Stimulated activated CD4-positive, alpha-beta T cell treated with anti-CD3 and anti-CD28 coated beads, TNF-alpha, amount 100 ng/mL, for 4 hours (primary cell): ENCODE measurements at places on chromosomes 3 and 15.

GRCh38 chr3:125161607-125162219, 50.8 kb downstream of the SLC12A8 start:
- DNase-seq = no peak

- no peak for DNase-seq
These were observed 14.1 kb downstream of the SLCO3A1 start for GRCh38 chr15:91867581-91868026.

DNA sequence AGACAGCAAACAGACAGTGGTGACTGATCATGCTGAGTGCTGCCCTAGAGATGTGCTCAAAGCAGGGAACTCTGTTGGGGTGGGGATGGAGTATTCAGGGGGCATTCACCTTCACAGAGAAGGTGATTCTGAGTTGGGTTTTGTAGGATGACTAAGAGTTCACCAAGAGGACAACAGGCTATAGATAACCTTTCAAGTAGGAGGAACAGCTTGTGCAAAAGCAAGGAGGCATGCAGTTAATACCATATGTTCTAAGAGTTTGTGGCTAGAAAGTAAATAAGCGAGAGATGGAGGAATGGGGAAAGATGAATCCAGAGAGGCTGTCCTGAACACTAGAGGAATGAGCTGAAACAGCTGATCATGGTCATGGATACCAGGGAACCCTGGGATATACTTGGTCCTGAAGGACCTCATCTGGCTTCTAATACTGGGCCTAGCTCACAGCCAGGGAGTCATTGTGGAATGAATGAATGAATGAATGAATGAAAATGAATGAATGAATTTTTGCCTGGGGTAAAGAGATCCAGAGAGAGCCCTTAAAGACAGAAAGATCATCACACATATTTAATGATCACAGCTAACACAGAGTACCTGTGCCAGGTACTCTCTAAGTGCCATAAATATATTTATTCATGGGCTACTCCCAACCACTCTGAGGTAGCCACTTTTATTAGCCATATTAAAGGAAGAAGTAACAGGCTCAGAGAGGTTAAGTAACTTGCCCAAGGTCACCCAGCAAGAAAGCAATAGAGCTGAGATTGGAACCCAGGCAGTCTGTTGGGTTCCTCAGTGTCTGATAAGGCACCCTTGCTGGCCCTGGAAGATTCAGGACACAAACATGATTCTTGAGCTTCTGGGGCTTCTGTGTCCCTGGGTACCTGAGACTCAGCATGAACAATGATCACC, 22.0 kb downstream of the SMAD6 start:
- no peak for DNase-seq

GRCh38 chr3:159748425-159748824, 240.2 kb upstream of the IL12A start:
- no peak for DNase-seq

DNA sequence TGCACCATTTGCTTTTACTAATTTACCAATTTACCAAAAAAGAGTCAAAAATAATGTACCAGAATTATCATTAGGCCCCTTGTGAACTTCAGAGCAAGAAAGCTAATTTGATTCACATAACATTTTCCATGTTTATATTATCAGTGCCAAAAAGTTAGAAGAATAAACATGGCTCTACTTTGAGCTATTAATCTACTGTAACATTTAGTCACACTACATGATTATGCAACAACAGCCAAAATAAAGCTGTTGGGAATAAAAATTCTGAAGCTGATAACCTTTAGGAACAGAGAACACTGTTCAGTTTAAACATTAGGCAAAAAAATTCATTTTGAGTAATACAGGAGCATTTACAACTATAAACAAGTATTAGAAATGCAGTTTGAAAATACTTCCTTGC, 63.6 kb downstream of the PROS1 start:
- no peak for DNase-seq

GRCh38 chr15:29037997-29038705, 152.4 kb downstream of the APBA2 start:
- DNase-seq = no peak

GRCh38 chr3:120773932-120774331, 31.4 kb downstream of the GTF2E1 start:
- no peak for DNase-seq

DNA sequence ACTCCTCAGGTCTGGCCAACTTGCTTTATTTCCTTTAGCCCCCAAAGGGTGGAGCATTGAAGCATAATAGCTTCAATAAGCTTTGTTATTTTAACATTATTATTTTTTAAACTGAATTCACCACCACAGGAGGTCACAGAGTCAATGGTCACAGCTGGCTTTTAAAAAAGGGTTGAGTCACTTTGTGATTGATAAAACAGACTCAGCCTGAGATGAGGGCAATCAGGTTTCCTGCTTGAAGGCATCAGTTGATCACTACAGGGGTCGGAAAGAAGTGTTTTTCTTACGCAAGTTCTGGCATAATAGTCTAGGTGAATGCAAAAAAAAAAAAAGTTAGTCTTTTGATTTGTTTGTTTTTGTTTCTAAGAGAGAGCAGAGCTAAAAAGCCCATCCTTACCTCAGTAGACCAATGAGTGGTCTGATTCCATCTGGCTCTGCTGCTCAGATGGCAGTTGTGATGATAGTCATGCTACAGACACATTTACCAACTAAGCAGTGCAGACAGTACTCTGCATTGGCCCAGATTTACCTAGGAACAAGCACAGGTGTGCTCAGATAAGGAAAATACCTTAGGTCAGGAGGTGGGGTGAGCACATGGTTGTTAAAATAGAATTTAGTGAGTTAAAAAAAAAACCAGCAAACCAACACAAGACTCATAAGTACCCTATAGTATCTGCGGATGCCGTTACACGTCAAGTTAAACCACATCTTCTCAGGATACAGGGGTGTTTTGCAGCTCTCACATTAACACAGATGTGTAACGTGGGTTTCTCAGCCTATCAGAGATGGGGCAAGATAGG, 22.6 kb downstream of the ZNF80 start:
- no peak for DNase-seq

GRCh38 chr3:194103983-194104751, 31.8 kb upstream of the HES1 start:
- no peak for DNase-seq

- no peak for DNase-seq
These were observed 23.1 kb upstream of the HERC1 start for GRCh38 chr15:63856711-63857460.

- no peak for DNase-seq
These were observed 88.1 kb downstream of the MEX3B start for GRCh38 chr15:81957698-81958097.

DNA sequence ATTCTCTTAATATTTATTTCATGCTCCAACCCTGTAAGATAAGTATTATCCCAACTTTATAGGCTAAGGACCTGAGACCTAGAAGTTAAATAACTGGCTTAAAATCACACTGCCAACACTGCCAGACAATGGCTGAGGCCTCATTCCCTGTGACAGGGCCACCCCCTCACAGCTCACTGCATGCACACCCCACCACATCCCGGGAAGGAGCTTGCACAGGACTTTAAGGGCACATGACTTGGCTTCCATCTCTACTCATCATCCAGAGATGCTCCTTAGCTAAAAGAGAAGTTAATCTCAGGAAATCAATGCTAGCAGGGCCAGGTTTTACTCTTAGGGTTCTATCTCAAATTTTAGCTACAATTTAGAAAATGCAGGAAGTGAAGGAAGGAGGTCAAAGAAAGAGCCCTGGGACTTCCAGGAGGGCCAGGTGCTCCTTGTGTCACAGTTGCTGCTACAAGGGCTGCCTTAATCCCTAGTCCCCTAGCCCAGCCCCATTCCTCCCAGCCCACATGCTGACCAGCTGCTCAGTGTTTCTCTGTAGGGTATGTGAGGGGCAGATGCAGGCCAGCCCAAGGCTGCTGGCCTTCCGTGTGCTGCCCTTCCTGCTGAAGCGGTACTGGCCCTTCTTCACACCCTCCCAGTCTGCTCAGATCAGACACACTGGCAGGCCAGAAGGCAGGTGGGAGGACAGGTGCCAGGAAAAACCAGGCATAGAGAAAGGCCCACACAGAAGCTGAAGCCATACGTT, 53.5 kb downstream of the WWTR1 start:
- DNase-seq = no peak

DNA sequence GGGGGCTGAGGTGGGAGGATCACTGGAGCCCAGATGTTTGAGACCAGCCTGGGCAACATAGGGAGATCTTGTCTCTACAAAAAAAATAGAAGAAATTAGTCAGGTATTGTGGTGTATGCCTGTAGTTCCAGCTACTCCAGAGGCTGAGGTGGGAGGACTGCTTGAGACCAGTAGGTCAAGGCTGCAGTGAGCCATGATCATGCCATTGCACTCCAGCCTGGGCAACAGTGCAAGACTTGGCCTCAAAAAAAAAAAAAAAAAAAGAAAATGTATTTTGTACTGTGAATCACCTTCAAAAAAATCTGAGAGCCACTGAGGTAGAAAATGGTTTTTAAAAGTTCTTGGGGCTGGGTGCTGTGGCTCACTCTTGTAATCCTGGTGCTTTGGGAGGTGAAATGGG, 4.6 kb downstream of the SNX4 start:
- DNase-seq = no peak

GRCh38 chr3:49722896-49723295, 855 bp downstream of the GMPPB start:
- DNase-seq = no peak

DNA sequence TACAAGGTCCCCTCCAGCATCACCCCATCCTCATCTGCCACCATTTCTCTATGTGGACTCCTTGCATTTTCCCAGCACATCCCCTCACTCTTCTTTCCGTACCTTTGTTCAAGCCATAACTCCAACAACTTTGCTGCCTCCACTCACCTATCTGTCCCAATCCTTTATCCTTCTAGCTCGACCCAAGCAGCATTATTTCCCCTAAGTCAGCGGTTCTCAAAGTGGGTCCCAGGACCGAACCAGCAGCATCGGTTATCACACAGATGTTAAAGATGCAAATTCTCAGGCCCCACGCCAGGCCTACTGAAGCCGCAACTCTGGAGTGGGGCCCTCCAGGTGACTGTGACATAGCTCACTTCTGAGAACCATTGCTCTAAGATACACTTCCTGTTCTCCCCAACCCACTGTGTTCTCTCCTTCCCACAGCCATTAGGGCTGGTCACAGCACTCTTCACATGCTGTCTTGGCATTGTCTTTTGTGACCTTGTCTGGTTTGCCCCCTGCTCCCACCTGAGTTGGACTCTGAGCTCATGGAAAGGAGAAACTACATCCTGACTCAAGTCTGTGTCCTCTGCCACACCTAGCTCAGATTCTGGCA, 56.2 kb downstream of the AAGAB start:
- DNase-seq = no peak

DNA sequence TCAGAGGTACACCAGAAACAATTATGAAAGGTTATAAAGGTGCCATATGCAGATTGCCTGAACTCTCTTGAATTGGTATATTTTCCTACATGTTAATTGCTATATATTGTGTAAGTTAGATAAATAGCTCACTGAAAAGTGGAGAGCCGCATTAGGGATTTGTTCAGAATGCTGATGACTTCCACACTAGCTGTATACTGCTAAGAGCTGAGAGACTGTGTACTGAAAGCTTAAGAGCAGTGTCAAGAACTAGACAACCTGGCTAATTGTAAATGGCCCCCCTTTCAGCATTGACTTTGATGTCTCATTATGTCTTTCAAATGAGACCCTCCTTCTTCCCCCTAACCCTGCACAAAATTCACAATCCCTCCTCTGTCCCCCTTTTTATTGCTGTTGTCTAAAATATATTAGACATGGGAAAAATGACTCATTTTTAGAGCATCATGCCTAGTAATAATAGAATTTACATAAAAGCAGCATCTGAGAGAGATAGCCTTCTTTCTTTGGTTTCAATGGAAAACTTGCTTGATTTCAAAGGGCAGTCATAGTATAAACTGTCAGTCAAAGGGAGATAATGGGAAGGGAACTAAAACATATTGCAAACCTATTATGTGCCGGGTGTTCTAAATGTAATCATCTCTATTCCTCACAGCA, 34.7 kb upstream of the GREM1 start:
- no peak for DNase-seq

DNA sequence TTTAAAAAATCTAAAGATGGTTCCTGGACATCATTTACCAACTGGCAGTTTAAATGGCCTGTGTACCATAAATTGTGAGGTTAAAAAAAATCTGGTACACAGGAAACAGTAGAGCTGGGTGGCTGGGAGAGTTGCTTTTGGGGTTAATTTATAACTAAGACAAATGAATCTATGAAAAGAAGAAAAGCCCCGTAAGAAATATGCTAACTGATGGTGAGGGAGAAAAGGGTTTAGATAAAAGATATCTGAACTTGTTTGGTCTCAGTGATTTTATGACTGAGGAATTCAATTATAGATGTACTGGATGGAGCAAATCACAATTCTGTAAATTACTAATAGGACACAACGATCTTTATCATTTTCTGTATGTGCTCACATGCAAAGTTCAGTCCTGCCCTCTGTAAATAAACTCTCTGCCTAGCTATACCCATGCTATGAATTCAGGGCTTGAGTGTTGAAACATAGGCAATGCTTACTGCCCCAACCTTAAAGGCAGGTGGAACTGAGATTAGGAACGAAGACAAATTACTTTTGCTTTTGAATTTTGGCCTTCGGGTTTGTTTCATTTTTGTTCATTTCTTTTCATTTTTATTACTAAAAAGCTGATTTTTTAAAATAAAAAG, 28.0 kb downstream of the PPARG start:
- DNase-seq = no peak

DNA sequence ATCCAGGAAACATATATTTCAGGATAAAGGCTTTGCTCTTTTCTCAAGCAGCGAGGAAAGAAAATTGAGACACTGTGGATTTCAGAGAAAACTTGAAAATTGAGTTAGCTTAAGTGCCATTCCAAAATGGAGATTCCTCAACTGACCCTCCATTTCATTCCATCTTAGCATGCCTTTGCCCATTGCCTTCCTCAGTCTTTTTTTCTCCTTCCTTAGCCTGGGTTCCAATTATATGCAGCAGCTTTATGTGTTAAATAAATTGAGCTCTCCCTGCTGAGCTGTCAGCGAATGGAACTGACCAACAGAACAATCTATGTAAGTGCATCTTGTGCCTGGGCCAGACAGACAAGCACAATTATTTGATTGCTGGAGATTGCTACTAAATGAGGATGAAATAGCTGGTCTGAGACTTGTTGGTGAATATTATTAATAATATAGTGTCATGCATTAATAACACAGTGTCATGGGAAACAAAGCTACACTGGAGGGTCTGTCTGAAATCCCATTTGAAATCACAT, 6.9 kb upstream of the DNAJC19 start:
- no peak for DNase-seq

- DNase-seq = no peak
These were observed 183.8 kb upstream of the MCTP2 start for GRCh38 chr15:94047566-94047965.
